ENCODE measurements at places on chromosomes 16 and 17.

- no peak for DNase-seq
These were observed 118.3 kb downstream of the SMG6 start for GRCh38 chr17:2184993-2185931.

- DNase-seq, result no peak
These were observed 7.9 kb upstream of the TMEM88 start for GRCh38 chr17:7846765-7847661.

DNA sequence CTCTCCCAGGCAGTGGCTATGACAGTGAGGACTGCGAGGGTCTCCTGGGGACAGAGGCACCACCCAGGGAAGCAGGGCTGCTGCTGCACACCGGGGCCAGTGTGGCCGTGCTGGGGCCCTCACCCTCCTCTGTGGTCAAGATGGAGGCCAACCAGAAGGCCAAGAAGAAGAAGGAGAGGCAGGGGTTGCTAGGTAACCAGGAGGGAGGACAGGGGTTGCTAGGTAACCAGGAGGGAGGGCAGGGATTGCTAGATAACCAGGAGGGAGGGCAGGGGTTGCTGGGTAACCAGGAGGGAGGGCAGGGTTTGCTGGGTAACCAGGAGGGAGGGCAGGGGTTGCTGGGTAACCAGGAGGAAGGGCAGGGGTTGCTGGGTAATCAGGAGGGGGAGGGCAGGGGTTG, 55.2 kb downstream of the ACTG1 start:
- no peak for DNase-seq

- no peak for DNase-seq
These were observed 7.6 kb downstream of the PDE6G start for GRCh38 chr17:81648707-81649085.

DNA sequence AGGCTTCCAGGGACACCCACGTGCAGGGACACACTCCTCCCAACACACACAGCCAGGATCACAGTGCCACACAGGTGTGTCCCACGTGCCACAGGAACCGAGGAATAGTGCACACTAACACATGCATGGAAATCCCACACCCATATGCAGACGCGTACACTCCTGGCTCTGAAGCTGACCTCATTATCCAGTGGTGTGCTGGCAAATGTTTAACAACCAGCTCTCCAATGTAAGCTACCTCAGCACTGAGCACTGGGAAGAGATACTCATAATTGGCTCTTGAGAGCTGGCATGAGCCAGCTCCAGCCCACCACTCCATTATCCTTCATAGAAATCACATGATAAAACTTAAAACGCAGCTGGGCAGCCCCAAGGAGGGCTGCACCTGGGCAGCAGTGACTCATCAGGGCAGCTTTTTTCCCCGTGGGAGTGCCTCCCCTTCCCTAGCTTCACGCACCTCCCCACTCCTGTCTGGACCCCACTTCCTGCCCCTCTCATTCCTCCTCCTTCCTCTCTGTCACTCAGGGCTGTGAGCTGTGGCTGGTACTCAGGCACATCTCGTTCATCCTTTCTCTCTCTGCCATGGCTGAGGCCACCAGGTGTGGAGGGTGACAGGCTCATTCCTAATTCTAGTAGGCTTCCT, 14.9 kb upstream of the TBX21 start:
- DNase-seq, result no peak

GRCh38 chr16:69110406-69110805, 5.0 kb downstream of the HAS3 start:
- no peak for DNase-seq

- DNase-seq, result no peak
These were observed 90.9 kb downstream of the CCDC182 start for GRCh38 chr17:57654040-57654775.

DNA sequence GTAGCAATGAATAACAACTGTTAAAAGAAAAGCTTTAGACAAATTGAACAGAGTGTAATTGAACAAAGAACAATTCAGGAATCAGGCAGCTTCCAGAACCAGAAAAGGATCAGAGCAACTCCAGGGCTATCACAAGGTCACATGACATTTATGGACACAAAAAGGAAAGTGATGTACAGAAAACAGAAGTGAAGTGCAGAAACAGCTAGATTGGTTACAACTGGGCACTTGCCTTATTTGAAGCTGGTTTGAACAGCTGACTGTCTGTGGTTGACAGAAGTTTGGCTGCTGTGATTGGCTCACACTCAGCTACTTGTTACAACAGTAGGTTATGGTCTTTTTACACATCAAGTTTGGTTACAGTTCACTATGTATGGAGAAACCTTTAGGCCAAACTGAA, 14.8 kb downstream of the EFCAB5 start:
- DNase-seq, result no peak

- peak; percentile 89 for DNase-seq
These were observed at the start of gene DHX58 for GRCh38 chr17:42112552-42113176. TSS of gene DHX58 (minus strand) at chr17:42112714. CDS start at chr17:42111892, 822 bp downstream.

GRCh38 chr16:16154281-16154951, 68.9 kb downstream of the ABCC6 start:
- no peak for DNase-seq

GRCh38 chr17:81328489-81328888, 33.4 kb upstream of the SLC38A10 start:
- DNase-seq, result no peak

- peak; percentile 84 for DNase-seq
These were observed 12.9 kb downstream of the ZNRF1 start for GRCh38 chr16:75011634-75012307.

DNA sequence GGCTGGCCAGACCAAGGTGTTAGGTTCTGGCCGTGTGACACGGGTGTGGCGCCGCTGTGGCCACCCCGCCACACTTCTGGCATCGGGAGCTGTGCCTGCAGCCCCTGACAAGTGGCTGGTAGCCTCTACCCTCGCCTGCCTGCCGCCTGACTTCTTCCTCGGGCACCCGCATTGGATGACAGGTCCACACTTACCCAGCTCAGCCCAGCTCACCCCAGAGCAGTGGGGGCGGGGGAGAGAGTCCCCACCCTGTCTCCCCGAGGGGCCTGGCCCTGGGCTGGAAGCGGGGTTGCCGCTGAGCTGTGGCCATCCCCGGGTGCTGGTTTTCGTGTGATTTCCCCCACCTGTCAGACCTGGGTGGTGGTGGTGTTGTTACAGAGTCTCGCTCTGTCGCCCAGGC, 53.9 kb upstream of the ACSF3 start:
- DNase-seq, result no peak

GRCh38 chr17:74450925-74451403, 15.5 kb upstream of the CD300A start:
- no peak for DNase-seq

- DNase-seq, result no peak
These were observed 59.9 kb downstream of the RPH3AL start for GRCh38 chr17:292531-293382.

DNA sequence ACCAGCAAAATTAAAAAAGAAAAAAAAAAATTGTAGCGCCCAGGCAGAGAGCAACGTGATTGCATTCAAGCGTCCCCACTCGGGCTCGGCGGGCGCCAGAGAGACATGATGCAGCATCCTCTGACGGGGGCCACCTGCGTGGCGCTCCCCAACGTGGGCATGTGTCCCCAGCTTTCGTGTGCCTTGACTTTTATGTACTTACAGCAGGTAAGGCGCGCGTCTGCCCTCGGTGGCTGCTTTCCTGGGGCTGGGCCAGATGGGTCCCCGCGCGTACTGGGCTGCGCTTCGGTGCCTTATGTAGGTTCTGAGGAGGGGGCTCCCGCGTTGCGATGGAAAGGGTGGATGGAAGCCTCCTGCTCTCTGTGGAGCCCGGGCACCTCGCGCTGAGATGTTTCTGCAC, 28.4 kb upstream of the RBFOX1 start:
- DNase-seq, result no peak

GRCh38 chr16:590188-590814, 435 bp downstream of the RAB40C start:
- DNase-seq, result peak; percentile 49

Data from amniotic epithelial cell (primary cell).